ENCODE measurements at places on chromosomes 7 and 10.

- DNase-seq: peak; percentile 44
These were observed 181.4 kb downstream of the GNAT3 start for GRCh38 chr7:80330434-80330833.

- no peak for DNase-seq
These were observed 56.9 kb downstream of the SORBS1 start for GRCh38 chr10:95504246-95504691.

GRCh38 chr10:112663234-112664125, 216.5 kb downstream of the VTI1A start:
- DNase-seq: peak; percentile 44

DNA sequence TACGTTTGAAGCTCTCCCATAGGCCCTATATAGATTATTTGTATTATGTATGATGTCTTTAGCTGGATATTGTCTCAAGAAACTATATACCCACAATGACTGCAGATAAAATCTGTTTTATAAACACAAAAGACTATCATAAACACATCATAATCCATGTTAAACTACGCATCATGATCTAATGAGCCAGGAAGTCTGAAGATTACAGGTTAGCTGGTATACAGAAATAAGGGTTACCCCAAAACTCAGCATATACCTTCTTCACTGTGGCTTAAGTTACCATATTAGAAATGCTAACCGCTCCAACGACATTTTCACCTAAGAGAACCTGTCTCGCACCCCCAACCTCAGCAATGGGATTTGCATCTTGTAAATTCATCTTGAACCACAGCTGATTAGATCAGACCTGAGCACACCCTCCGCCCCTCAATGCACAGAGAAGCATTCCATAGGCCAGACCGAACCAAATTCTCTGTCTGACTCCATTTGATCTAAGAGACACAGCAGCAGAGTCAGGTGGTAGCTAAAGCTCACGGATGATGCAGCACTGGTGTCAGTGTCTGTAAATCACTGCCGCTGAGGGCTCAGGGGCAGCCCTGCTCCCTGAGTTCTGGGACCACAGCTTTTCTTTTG, 124.9 kb downstream of the NPY start:
- no peak for DNase-seq

- no peak for DNase-seq
These were observed 986 bp upstream of the PPP2R2D start for GRCh38 chr10:131899695-131900349.

DNA sequence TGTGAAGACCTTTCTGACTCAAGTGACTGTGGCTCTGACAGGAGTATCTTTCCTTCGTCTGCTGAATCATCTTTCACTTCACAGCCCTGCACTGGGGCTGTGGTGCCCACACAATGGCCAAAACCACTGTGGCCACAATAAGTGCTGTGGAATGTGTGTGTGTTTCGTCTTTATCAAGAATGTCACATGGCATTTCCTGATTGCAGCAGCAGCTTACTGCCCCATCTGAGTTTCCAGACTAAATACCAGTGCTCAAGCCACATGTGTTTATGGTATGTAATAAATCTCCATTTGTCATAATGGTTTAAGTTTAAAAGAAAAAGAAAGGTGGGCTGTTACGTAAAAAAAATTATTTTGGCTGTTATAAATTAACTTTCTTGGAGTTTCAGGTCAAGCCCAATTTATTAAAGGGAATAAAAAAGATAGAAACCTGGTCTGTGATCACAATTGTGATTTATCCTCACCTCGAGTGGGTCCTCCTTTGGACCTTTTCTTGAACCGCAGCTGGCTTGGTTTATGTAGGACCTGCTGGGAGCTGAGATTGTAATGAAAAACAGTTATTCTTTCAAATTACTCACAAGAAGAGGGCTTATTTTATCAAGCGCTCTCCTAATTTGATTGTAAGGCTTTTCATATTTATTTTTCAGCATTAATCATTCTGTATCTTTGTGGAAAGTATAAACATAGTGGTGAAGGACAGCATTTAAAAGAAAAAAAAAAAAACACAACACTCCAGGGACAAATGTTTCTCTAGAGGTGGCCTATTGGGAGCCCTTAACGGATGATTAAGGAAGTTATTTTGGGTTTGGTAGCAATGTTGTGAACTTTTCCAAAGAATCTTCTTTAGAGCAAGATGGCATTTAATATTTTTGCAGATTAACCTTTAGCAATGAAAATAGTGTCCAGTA, 116.2 kb downstream of the LRMDA start:
- peak; percentile 74 for DNase-seq

- peak; percentile 31 for DNase-seq
These were observed 300 bp downstream of the ARHGAP21 start for GRCh38 chr10:24723386-24723787.

GRCh38 chr10:20202337-20202736, 386.1 kb downstream of the PLXDC2 start:
- no peak for DNase-seq

DNA sequence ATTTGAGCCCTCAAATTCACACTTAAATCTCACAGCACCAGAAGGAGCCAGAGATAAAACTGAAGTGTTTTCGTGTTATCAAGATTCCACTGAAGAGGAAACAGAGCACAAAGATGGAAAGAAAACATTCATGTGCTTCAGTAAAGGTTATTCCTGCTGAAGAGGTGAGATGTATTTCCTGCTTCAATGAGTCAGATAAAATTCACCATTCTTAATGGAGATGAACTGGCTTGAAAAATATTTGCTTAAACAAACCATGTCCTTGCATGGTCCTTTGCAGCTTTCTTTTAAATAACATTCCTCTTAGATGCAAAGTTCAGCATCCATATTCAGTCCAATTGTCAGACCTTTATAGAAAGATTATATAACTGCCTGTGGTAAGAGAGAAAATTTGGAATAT, 294.2 kb downstream of the IPMK start:
- DNase-seq: no peak

DNA sequence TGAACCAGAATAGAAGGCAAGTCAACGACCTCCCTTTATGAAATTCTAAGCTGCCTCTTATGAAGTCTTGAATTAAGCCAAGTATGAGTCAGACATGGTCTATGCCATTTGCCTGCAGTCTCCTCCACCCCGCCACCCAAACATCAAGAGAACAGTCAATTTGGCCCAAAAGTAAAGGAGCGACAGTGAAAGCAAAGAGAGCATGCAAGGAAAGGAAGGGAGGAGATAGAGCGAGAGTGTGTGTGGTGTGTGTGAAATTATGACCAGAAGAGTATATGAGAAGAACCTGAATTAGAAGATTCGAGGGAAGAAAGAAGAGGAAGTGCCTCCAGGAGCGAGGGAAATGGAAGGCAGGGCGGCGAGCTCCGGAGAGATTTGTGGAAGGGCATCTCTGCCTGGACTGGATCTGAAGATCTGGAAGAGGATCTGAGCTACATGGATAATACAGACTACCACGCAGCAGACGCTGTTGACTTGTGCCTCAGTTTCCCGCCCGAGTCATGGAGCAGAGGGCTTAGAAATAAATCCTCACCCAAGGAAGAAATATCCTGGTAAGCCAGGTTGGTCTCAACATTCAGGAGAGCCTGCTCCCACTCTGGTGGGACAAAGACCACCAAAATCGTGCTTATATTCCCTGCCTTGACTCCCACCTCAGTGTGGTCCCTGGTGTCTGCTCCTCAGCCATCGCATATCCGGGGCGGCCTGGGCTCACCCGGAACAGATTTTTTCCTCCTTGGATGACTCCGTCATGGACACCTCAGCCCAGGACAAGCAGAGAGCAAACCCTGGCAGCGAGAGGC, 459 bp downstream of the ZDHHC6 start:
- peak; percentile 15 for DNase-seq

DNA sequence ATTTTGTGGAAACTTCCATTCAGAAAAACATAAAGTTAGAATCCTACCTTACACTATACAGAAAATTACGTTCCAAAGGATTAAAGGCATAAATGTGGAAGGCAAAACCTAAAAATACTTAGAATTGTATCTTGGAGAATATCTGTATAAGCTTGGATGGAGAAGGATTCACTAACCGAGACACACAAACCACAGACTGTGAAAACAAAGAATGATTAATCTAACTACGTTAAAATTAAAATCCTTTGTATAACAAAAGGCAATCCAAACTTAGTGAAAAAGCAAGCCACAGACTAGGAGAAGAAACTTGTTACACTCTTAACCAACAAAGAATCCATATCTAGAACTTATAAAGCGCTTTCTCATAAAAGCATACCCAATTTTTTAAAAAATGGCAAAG, 678.8 kb downstream of the INHBA start:
- DNase-seq: no peak

DNA sequence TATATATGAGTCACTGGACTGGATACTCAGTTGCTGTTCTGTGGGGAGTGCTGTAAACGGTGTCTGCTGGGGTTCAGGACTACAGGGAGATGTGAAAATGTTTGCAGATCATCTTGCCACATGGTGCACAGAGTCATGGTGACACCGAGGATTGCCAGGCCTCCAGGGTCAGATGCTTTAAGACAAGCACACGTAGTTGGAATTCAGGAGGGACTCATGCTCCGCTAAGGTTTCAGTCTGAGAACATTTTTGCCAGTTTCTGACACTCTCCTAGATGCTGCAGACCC, 211.3 kb downstream of the CXCL12 start:
- no peak for DNase-seq

DNA sequence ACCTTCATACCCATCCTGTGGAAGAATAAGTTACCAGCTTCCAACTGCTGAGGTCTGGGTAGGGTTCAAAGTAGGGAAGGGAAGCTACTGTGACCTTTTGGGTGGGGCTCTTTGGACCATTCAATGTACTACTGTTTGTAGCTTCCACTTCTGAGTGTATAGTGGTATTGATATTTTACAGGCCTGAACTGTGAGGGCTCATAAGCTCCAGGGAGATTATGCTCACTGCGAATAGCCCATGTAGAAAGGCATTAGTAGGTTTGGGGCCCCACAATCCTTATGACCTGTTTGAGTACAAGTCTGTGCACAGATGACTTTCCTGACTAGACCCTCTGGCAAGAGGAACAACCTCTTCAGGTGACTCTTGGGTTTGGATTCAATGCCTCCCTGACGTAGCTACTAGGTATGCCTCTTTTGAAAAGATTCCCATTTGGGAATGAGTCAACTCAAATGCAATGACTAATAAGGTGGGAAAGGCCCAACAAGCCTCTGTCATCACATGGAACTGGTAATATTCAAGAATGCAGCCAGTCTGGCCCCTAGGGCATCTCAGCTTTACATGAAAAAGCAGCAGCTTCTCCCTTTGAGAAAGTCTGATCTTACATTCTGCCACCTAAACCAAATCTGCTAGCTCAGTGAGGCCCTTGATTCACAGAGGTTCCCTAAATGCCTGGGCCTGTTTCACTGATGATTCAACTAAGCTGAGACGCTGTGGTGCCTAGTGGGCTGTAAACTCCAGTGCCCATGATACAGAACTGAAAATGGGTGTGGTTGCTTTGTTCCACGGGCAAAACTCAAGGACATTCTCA, 79.8 kb downstream of the ABI1 start:
- peak; percentile 77 for DNase-seq

GRCh38 chr7:24912874-24913514, 67.0 kb downstream of the OSBPL3 start:
- DNase-seq: no peak

DNA sequence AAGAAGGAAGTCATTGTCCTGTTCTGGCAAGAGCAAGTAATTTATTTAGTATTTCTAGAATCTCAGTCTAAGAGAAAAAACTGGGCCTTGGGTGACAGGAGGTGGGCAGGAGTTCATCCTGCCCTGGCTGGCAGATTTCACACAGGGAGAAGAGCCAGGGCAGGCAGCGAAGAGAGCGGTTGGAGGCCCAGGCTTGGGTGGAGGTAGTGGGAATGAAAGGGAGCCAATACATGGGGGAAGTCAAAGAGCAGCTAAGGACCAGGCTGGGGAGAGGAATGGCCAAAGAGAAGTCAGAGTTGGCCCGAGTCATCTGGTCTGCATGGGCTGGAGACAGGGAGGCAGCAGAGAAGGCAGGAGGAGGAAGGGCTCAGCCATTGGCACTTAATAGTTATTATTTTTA, 51.4 kb downstream of the HECW1 start:
- no peak for DNase-seq

DNA sequence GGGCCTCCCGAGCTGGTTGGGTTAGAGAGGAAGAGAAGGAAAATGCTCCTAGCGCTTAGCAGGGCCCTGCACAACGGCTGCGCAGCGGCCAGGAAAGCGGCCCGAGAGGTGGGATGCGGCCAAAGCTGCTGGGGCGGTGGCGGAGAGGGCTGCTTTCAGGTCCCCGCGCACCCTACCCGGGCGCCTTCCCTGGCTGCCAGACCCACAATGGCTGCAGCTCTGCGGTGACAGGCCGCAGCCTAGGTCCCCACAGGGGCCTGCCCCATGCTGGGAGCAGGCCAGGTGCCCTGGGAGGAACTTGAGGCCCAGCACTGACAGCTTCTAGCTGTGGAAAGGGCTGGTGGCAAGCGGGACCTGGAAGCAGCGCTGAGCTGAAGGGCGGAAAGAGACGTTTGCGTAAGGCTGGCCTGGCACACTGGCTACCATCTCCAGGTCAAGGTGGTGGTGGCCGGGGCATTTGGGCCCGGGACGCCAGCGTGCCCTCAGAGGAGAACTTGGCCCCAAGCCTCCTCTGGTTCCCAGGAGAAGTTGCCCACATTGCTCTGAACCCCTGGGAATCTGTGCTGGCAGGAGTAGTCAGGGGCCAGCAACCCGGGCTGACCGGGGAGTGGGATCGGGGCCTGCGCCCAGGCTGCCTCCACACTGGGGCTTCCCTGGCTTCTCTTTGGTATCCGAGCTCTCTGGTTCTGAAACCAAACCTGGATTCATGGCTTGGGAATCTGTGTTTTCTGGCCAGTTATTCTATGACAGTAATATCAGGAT, 72.9 kb upstream of the ZNF804B start:
- no peak for DNase-seq

GRCh38 chr10:100373298-100374199, 26.5 kb downstream of the SCD start:
- peak; percentile 99 for DNase-seq

DNA sequence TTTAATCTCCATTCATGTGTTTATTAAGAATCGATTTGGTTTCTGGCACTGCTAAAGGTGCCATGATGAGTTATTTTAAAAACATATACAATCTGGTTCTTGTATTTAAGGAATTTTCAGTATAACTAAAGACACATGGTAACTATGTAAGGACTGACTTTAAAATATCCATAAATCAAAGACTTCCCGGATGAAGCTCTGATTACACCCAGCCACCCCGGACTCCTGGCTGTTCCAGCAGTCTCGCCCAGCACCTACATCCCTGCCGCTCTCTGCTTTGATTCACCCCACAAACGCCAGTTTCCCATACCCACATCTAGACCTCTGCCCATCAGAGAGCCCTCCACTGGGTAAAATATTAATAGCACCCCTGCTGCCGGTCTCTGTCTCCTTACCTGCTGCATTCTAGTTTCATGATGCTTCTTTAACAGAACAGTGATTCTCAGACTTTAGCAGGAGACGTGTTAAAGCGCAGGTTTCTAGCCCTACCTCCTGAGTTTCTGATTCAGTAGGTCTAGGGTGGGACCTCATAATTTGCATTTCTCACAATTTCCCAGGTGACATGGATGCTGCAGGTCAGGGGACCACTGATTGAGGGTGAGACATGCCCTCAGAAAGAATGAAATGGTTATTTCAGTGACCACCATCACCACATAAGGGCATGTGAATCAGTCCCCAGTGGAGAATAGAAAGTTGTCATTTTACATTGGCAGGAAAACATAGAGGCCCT, 185.7 kb downstream of the KIAA1217 start:
- DNase-seq: no peak

- no peak for DNase-seq
These were observed 100.7 kb downstream of the CYTH3 start for GRCh38 chr7:6171532-6172223.

All from fibroblast of pulmonary artery (primary cell).